Right cardiac atrium (tissue), 5 donors: ENCODE measurements at places on chromosomes 6 and 20. TPM values are rescaled to one million over a fixed set of nuclear protein-coding genes. Genes with fewer than 3 reads are reported as not detected.

TNNC2 gene
- not detected for total RNA-seq

TREML2 gene
- not detected for total RNA-seq

GINM1 gene
- 49.6 TPM for total RNA-seq

BRPF3 gene
- total RNA-seq, result 23.9 TPM

SLC17A2 gene
- not detected for total RNA-seq

LGSN gene
- total RNA-seq, result not detected
